Dorsolateral prefrontal cortex (tissue), 122 donors: ENCODE measurements at places on chromosomes 3 and 15.

DNA sequence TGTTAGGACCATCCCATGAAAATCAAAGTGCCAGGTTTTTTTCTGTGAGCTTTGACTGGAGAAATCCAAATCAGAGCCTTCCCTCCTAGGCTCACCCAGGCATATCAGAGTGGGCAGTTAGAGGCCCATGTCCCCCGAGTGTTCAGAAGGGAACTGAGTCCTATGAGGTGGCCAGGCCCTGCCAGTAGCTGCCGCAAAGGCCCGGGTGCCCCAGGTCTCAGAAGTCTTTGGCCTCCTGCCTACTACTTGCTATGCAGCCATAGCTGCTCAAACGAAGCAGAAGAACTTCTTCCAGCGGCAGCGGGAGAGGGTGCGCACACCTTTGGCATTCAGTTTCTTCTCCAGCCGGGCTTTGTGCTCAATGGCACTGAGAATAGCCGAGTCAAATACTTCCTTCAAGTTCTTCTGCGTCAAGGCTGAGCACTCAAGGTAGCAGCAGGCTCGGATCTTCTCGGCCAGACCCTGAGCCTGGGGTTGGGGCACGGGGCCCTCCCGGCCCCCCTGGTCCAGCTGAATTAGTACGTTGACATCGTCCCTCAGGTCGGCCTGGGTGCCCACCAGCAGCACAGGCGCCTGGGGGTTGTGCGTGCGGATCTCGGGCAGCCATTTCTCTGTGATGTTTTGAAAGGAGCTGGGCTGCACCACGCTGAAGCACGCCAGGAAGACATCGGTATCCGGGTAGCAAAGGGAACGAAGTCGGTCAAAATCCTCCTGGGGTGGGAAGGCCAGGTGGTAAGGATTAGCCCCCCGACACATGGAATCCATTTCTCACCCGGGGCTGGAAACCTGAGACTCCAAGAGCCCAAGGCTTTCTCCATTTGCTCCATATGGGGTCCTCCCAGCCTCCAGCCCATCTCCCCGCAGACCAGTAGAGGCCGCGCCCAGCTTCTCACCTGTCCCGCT lies 992 bp downstream of the RHOV start:
- DNase-seq, result no peak

DNA sequence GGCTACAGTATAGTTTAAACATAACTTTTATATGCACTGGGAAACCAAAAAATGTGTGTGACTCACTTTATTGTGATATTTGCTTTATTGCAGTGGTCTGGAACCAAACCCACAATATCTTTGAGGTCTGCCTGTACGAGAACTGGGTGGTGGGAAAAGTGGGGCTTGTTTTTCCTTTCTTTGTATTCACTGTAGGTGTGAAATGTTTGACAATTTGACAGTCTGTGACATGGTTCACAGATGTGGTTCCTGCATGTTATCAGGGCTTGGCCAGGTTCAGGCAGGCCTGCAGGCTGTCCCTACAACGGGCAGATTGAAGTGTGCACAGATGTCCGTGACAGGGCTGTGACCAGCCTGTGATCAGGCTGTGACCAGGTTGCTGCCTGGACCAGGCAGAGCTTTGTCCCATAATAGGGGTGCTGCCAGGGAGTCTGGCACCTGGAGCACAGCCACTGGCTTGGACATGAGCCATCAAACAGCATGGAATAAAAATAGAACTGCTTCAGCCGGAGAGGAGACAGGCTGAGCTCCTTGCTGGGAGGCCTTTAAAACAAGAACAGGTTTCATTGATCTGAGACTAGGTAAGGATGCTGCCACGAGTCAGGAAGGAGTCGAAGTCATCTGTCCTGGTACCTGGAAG lies 61.0 kb downstream of the KLF13 start:
- DNase-seq, result no peak

DNA sequence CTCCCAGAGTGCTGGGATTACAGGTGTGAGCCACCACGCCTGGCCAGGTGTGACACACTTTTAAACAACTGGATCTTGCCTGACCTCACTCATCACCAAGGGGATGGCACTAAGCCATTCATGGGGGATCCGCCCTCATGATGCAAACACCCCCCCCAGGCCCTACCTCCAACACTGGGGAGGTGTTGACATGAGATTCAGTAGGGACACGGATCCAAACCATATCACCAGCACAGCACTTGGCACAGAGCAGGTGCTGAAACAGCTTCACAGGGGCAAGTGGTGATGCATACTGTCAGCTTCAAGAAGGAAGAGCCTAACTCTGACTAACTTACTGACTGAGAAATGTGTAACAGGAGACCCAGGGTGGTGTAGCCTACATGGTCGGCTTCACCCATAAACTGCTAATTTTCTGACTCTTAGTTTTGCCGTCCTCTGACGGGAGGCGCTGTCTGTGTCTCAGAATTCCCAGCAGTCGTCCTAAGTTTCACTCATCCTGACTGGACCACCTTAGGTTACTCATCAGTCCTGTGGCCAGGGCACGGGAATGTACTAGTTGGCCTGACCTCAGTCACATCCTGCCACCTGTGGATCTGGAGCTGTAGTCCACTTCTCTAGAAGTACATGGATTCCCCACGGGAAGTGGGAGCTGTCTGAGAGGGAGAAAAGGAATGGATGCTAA lies 81.9 kb upstream of the PLXNA1 start:
- no peak for DNase-seq

- no peak for DNase-seq
Observed at GRCh38 chr3:110910346-110910955, 161.2 kb upstream of the NECTIN3 start.

- DNase-seq, result no peak
Observed at GRCh38 chr3:38489766-38490165, 6.4 kb upstream of the EXOG start.
